ENCODE measurements at places on chromosomes 6 and 20.

DNA sequence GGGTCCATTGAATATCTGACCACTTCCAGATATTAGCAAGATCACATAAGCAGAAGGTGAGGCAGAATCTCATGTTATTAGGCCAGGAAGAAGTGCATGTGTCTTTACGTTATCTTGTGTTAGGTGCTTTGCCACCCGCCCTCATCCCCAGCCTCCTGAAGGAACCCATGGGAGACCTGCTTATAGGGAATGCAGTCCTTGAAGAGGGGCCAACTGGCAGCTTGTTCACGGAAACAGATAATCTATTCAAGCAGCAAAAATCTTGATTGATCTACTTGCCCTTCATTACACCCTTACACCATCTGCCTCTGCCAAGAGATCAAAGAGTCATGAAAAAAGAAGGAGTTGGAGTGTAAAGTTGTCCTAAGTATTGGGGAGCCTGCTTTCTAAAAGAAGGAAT lies 576.4 kb downstream of the HTR1B start:
- no peak for DNase-seq

- DNase-seq: no peak
Observed at GRCh38 chr6:148291876-148292275, 50.8 kb upstream of the SASH1 start.

DNA sequence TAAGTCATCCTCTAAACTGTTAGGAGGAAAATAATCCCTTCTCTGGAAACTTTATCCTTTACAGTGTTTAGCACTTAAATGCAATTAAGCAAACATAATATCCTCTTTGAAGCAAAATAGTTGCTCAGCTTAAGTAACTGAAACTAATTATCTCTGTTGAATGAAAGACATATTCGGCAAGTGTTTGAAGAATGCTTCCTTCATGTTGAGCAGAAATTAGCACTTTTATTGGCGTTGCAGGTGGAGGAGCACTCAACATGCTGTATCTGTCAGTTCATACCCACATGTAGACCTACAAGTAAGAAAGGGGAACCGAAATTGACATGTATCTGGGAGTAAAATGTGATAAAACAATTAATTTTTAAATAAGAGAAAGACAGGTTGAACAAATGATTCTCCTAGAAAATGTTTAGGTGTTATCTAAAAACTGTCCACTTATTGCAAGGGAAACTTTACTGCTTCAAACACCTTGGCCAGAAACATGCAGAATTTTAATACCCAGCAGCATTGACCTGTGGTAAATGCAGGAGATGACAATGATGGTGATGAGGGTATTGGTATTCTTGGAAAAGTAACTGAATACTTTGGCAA lies 987.0 kb upstream of the MAP3K7 start:
- no peak for DNase-seq

DNA sequence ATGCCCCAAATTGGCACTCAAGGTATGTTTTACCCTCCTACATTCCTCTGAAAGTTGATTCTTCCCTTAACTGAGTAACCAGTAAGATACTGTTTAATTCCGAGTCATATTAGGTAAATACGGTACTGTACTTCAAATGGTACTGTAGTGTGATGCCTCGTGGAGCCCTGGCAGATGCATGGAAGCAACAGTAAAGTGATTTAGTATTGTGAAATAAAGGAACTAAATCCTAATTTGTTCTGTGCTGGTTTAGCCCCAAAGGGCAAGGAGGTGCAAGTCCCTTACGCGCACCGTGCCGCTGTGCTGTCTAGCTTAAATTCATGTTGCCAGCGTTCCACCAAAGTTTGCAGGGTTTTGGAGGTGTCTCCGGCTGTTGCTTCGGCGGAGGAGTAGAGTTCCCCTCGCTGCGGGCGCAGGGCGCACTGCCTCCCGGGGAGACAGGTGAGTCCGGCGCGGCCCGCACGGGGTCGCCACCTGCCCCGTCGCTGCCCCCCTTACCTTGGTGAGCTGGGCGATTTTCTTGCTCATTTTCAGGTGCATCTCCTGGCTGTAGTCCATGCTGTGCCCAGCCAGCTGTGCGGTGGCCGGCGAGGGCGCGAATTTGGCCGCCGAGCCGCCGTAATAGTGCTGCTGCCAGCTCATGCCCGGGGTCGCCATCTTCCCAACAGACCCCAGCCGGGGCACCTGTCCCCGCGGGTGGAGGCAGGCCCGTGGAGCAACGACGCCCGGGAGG lies 655 bp downstream of the FAM184A start:
- no peak for DNase-seq

GRCh38 chr20:19451923-19452295 lies 239.5 kb downstream of the SLC24A3 start:
- DNase-seq: no peak

- DNase-seq: no peak
Observed at GRCh38 chr6:29516108-29516507, 28.4 kb upstream of the MAS1L start.
